Stimulated activated CD8-positive, alpha-beta memory T cell treated with anti-CD3 and anti-CD28 coated beads, Interleukin-7, amount 100 ng/mL, for 24 hours (primary cell): ENCODE measurements at places on chromosomes 1 and 21.

DNA sequence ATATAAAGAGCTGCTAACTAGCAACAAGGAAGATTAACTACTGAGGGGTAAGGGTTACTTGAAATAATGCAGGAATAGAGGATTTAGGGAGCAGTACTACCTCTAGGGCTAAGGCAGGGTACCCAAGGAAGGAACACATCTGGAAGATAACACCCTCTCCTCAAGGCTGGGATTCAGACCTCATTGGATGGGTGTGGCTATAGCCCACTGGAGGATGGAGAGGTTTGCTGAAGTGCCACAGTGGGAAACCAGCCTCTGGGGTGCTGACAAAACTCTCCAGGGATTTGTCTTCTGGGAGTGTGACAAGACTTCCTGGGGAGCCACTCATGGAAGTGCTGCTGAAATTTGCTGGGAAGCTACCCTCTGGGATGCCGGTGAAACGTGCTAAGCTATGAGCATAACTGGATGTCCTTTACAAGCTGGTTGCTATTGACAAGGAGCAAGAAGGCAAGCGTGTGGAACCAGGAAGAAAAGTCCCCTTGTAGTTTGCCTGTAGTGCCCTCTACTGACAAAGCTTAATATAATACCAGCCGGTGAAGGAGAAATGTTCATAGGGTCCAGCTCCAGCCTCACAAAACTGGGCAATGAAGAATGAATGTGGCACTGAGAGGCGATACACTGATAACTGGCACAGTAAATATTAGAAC is 122.8 kb upstream of the USP24 start:
- no peak for DNase-seq

- DNase-seq = no peak
These were observed 69.9 kb downstream of the CACHD1 start for GRCh38 chr1:64539781-64540218.

- no peak for DNase-seq
These were observed 94.2 kb downstream of the PLXNA2 start for GRCh38 chr1:208149776-208150514.

- DNase-seq = no peak
These were observed 108.1 kb upstream of the BACE2 start for GRCh38 chr21:41059871-41060270.

GRCh38 chr1:118317842-118318614 is 133.0 kb upstream of the SPAG17 start:
- no peak for DNase-seq

DNA sequence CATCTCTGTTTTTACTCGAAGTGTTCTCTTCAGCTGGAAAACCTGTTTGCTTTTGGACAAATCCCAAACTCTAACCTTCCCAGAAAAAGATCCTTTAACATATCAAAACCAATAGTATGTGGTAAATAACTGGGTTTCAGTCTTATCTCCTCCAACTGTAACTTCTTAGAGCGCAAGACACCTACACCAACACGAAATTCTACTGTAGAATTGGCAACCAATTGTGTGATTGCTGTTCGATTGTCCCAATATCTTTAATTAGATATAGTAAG is 5.8 kb upstream of the MPZL1 start:
- no peak for DNase-seq

DNA sequence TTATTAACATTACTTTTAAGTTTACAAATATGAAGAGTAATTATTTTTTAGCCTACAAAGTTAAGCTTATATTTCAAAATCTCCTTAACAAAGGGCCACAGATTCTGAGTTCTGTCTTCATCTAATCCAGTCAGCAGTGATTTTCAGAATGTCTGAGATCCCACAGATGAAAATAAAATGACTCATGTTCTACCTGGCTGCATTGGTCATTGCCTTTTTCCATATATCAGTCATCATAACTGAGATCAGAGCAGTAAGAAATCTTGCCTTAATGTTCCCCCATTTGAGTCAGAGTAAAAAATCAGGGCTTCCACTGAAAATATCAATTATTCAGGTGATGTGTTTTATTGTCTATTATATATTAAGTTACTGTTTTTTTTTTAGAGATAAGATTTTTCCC is 416.1 kb downstream of the MRPL39 start:
- no peak for DNase-seq
